CD8-positive, alpha-beta memory T cell (primary cell): ENCODE measurements at places on chromosomes 2 and 18. TPM values are rescaled to one million over a fixed set of nuclear protein-coding genes. Genes with fewer than 3 reads are reported as not detected.

DNA sequence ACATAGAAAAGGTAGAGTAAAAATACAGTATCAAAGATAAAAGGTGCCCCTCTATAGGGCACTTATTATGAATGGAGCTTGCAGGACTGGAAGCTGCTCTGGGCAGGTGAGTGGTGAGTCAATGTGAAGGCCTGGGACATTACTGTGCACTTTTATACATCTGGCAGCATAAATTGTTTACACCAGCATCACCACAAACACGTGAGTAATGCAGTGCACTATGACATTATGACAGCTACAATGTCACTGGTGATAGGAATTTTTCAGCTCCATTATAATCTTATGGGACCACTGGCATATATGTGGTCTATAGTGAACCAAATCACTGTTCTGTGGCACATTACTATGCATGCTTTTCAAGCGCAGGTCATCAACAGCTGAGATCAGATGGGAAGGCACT lies 48.1 kb downstream of the TPGS2 start:
- no peak for DNase-seq

DNA sequence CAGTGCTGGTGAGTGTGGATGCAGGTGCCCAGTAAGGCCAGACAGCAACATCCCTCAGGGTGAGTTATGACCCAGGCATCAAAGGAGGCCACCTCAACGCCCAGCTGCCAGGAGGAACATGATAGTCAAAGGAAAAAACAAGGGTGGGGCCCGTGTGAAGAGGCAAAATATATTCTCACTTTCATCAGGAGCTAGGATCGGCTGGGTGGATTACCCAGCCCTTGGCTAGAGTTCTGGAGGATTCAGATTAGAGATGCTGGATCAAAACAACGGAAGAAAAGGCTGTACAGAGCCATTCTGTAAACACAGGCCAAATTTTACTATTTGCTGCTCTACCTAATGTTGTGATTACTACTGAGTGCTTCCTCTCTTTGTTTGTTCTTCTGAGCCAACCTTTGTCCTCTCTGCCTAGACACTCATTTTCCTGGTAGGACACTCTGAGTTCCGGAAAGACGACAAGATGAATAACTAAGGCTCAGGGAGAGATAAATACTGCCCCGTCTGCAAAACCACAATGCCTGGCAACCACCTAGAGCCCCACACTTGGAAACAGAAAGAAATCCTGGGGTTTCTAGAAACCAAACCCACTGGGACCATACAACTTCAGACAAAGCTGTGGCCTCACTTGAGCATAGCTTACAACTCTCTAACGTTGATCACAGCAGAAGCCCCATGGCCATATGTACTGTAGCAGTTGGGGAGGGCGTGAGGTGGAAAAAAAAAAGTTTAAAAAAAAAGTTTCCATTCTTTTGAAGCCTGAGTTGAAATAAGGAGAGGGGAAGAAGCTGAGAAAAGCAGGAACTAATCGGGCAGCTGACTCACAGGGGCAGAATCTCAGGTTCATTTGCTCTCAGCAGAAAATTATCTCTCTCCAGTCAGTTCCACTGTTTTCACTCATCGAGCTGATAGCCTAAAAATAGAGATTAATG lies 17.8 kb upstream of the PMAIP1 start:
- DNase-seq, result no peak

DNA sequence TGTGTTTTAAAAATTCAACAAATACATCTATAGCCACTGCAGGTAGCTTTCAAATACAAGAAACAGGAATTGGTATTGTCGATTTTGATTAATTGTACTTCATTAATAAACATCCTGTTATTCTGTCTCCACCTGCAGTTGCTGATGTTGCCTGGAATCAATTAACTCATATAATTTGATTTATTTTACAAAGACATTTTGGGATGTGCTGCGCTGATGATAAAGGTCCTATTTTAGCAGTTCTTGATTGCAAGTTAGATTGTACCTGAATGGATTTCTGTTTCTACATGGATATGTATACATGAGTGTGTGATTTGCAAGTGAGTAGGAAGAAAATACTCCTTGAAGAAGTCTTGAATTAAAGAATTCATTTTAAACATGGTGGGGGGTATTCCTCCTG lies 605.3 kb downstream of the ARHGAP15 start:
- no peak for DNase-seq

Gene LIMS3
- total RNA-seq, result 0.91 TPM

GRCh38 chr2:117714110-117714509 lies 100.4 kb upstream of the DDX18 start:
- DNase-seq, result no peak

GRCh38 chr2:239802185-239802649 lies 222.9 kb downstream of the NDUFA10 start:
- no peak for DNase-seq

Gene FAP
- not detected for total RNA-seq

DNA sequence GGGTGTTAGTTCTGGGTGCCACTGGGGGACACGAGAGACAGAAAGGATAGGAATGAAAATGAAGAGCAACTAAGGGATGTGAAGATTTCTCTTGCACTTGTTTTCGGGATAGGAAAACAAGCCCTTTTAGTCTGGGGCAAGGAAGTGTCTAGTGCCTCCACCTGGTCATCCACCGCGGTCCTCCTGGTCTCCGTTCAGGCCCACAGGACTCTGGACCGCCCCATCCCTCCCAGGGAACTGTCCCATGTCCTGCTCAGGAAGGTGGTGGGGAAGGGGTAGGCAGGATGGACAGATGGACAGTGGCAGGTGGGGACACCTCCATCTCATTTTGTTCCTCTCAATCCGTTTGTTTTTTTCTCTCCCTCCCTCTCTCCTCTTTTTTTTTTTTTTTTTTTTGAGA lies 45.9 kb downstream of the AGAP1 start:
- no peak for DNase-seq

Gene RBM44
- 0.33 TPM for total RNA-seq

DNA sequence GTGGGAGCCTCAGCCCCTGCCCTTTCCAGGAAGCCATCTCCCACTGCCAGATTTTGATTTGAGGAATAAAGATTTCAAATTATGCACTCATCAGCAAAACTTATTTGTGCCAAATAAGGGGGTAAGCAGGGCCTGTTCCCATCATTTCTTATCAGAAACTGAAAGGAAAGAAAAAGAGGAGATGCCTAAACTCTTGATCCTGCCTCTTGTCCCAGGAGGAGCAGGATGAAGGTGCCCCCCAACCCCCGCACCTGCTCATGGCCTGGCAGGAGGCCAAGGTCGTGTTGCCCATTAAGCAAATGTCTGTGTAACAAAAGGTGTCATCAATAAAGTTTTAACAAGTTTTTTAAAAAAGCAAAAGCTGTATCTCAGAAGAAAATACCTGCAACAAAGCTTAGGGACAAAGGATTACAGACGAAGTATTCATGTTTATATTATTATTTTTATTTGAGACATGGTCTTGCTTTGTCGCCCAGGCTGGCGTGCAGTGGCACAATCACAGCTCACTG lies 80.0 kb downstream of the INPP5D start:
- no peak for DNase-seq

Gene ERFE
- not detected for total RNA-seq

Gene APLF
- total RNA-seq, result 4.0 TPM

GRCh38 chr2:123958011-123958410 lies 67.1 kb upstream of the CNTNAP5 start:
- no peak for DNase-seq

GRCh38 chr2:133986881-133987795 lies 266.7 kb upstream of the MGAT5 start:
- DNase-seq, result no peak

DNA sequence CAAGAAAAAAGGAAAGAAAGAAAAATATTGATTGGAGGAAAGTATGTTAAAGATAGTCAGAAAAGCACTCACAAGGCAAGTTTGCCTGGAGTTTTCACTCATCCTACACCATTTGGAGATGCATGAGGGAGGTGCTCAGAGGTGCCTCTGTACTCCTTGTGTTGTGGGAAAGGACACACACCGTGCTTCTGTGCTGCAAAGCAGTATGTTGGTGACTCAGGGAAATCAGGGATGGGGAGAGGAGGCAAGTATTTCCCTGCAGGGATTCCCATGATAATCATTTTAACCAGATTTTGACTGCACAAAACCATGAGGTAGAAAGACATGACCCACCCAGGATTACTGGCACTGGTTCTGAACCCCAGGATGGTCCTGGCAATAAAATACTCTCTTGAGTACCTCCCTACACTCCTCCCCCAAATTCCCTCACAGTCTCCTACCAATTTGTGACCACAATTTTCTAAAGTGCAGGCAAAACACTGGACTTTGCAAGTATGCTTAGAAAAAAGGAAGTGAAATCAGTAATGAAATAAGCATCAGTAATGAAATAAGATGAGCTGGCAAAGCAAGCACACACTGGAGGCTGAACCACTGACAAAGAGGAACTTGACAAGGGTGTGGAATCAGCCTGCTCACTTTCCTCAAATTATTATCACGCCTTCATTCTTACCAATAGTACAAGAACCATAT lies 155.5 kb upstream of the ACVR2A start:
- DNase-seq, result no peak

- DNase-seq, result no peak
Observed at GRCh38 chr2:65548576-65549256, 116.3 kb upstream of the SPRED2 start.

Gene DNER
- total RNA-seq, result not detected

Gene CYP27A1
- total RNA-seq, result 1.2 TPM

Gene RANBP2
- total RNA-seq, result 83.4 TPM

DNA sequence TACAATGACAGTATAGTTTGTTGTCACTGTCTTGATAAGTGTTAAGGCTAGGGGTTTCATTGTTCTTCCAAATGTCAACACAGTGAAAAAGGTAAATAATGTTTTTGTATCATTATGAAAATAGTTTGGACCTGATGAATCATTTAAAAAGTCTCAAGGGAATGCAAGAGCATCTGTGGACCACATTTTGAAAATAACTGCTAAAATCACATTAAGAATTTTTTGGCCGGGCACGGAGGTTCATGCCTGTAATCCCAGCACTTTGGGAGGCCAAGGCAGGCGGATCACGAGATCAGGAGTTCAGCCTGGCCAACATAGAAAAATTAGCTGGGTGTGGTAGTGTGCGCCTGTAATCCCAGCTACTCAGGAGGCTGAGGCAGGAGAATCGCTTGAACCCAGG lies 10.3 kb downstream of the SCN1A start:
- no peak for DNase-seq

- no peak for DNase-seq
Observed at GRCh38 chr2:59034106-59034505, 793.0 kb upstream of the FANCL start.
